LoVo (cell line): ENCODE measurements at places on chromosomes 2 and 18.

- DNase-seq: peak; percentile 51
Measured at GRCh38 chr2:168920504-168921157, 19.5 kb downstream of the G6PC2 start.

- no peak for DNase-seq
Measured at GRCh38 chr18:75070235-75070624, 138.7 kb downstream of the PTGR3 start.

- DNase-seq: no peak
Measured at GRCh38 chr2:9217838-9218770, 11.5 kb downstream of the ASAP2 start.

DNA sequence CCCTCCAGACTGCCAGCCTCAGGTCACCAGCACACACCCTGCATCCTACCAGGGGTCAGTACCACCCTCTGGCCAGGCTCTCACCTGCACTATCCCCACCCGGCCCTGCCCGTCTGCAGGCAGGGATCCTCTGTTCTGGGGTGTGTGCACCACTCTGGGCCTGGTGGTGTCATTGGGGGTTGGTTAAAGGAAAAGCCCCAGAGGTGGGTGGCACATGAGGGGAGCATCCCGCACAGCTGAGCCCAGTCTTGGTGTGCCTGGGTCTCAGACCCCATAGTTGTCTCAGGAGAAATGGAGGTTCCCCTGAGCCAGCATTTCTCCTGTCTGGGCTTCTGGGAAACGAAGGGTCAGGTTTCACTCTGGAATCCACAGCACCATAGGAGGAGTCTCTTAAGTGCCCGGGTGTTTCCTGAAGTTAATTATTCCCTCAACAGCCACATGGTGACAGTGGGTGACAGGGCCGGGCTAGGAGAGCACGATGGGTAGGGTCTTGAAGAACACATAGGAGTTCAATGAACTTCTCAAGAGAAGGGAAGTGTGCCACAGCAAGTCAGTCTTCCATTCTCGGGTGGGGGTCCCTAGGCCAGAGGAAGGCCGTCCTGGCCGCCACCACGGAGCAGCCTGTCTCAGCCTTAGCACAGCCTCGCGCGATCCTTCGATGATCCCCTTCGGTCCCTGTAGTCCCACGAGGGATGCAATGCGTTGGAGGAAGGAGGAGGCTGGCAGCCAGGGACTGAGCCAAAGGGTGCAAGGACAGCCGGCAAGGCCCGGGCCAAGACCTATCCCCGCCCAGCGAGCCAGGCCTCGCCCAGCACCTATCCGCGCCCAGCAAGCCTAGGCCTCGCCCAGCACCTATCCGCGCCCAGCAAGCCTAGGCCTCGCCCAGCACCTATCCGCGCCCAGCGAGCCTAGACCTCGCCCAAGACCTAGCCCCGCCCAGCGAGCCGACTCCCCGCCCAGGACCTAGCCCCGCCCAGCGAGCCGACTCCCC, 1.1 kb upstream of the FARP2 start:
- DNase-seq: peak; percentile 76

DNA sequence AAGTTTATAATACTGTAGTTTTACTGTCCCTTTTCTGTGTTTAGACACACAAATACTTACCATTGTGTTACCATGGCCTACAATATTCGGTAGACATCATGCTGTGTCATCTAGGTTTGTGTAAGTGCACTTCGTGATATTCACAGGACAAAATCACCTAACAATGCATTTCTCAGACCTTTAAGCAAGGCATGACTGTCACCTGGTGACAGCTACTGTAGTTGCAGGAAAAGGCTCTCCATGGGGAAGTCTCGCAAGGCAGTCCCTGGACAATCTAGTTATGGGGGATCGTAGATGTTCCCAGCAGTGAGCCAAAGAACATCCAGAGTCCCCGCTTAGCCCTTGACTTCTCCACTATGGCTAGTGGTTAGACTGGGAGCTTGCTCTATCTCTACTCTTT, 73.1 kb downstream of the EIF2AK3 start:
- no peak for DNase-seq

- no peak for DNase-seq
Measured at GRCh38 chr2:234701841-234702240, 205.0 kb upstream of the ARL4C start.

GRCh38 chr18:8989855-8990254, 112.6 kb upstream of the NDUFV2 start:
- no peak for DNase-seq

GRCh38 chr2:205752924-205753323, 70.6 kb downstream of the NRP2 start:
- DNase-seq: no peak

- peak; percentile 46 for DNase-seq
Measured at GRCh38 chr18:13369756-13370510, 151.4 kb downstream of the LDLRAD4 start.

GRCh38 chr2:62706721-62707521, 1.4 kb downstream of the EHBP1 start:
- no peak for DNase-seq

DNA sequence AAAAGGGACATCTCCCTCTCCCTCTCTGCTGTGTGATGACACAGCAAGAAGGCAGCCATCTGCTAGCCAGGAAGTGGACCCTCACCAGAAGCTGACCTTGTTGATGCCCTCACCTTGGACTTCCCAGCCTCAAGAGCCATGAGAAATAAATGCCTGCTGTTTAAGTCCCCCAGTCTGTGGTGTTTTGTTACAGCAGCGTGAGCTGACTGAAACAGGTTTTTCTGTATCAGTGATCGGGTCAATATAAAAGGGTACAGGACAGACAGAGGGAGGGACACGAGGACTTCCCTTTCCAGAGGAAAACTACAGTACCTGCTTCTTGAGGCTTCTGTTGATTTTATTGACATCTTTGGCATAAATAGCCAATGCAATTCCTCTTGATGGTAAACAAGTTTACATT, 510.3 kb upstream of the CHAC2 start:
- DNase-seq: no peak

DNA sequence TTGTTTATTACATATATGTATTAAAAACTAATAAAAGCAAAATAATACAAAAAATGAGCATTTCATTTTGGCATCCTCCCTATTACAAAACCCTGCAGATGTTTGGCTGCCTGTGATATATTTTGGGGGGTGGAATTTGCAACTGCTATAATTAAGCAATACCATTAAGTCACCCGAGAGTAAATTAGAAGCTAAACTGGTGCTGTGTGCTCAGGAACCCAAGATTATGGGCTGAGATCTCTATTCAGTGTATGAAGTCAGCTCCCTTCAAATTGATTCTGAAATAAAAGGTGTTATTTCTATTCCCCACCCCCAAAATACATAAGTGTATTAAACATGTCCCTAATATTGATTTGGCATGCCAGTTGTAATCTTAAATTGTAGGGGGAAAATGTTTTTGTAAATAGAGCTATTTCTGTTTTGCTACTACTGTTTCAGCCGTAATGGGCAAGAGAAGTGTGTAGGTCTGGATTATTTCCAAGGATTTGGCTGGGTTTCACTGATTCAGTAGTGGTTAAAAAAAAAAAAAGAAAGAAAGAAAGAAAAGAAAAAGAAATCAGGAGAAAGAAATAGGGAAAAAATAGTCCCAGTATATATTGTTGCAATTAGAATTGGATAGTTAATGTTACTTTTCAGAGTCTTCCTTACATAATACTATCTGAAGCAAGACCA, 110.9 kb downstream of the SS18 start:
- no peak for DNase-seq

- DNase-seq: peak; percentile 59
Measured at GRCh38 chr18:6370886-6371635, 43.6 kb downstream of the L3MBTL4 start.

GRCh38 chr2:234243871-234244565, 193.5 kb downstream of the SPP2 start:
- peak; percentile 54 for DNase-seq

DNA sequence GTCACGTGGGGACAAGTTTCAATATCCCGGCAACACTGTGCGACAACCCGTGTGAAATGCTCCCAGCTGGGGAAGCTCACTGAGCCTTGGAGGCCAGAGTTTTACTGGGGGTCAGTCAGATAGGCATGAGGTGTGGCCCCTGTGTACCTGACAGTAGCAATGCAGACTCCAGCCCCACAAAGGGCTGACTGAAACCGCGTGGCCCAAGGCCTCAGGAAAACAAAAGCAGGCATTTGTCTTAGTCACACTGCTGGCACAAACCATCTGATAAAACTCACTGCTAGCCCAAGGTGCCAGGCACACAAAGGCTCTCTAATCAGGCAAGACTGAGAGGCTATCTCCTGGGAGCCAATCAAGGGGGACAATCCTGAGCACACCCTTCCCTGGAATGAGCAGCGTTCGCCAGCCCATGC, 786.6 kb upstream of the RAB6C start:
- DNase-seq: peak; percentile 53

- peak; percentile 43 for DNase-seq
Measured at GRCh38 chr2:44549099-44549471, 187.3 kb downstream of the CAMKMT start.

DNA sequence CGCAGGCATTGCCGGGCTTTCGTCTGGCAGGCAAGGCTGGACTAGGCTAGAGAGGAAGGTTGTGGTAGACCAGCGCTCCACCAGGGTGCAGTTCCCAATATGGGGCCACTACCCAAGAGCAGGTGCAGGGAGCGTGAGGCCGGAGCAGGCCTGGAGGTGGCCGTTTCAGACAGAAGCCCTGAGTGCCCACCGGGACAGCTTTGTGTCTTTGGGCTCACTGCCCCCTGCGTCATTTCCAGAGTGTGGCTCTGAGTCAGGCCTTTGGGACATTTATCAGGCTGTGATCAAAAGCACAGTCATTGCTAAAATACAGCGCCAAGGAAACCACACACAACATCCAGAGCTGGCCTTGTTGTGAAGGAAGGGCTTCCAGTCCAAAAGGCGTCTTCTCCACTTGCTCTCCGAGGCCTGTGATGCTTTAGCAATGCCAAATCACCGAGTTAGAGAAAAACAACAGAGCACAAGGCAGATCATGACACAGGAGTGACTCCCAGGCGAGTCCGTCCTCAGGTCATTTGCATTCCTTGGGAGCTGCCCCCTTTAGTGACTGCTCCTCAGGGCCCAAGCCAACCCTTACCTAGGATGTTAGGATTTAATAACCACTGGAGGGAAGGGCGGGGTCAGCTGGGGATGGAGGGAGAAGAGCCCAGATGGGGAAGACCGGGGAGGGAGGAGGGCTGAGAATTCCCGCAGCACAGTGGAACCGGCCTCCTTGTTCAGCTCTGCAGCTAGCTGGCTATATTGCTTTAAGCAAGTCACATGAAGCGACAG, 42.3 kb downstream of the RFX8 start:
- DNase-seq: no peak

DNA sequence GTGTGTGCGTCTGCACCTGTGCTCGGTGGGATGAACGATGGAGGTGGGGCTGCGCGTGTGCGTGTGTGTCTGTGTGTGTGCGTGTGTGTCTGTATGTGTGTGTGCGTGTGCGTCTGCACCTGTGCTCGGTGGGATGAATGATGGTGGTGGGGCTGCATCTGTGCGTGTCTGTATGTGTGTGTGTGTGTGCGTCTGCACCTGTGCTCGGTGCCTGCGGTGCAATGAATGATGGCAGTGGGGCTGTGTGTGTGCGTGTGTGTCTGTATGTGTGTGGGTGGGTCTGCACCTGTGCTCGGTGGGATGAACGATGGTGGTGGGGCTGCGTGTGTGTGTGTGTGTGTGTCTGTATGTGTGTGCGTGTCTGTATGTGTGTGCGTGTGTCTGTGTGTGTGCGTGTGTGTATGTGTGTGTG, 48.5 kb upstream of the CTDP1 start:
- DNase-seq: no peak

GRCh38 chr18:35736696-35737095, 155.2 kb downstream of the GALNT1 start:
- no peak for DNase-seq

- DNase-seq: no peak
Measured at GRCh38 chr2:42495234-42495581, 1.4 kb upstream of the KCNG3 start.

DNA sequence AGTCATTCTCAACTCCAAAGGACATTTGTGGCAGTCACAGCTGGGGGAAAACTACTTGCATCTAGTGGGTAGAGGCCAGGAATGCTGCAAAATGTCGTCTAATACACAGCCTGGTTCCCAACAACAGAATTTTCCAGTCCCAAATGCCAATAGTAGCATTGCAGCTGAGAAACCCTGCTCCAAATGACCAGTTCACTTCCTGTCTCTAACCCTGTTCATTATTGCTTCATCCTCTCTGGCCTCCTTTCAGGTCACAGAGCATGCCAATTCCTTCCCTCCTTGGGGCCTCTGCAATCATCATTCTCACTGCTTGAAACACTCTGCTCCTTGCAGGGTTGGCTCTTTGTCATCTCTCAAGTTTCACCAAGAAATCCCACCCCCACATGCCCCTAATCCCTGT, 139.1 kb downstream of the IRS1 start:
- no peak for DNase-seq

DNA sequence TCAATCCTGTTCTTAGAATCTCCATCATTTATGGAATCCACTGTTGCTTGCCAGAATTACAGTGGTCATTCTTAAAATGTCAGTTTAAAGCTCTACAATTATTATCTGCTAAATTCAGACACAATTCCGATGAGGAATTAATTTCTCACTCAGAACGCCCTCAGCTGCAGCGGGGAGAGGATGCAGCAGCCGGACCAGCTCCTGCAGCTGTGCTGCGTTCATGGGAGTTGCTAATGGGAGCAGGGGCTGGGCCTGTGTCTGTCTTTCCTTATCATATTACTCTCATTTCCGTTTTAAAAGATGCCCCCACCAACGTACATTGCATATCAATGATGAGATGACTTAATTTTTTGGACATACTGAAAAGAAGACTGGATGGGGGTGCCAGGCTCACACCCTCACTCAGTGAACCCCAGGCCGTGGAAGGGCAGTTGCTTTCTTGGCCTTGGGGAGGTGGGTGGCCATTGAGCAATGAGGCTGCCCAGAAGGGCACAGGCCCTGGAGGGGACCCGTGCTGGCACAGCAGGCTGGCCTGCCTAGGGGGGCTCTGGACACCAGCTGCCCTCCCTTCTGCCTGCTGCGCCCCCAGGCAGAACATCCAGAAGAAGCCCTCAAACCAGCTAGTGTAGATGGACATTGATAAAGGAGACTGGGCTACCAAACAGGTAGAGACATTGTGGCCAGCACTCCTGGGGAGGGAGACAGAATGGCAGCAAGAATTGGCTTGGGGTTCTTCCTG, 503.6 kb upstream of the MYT1L start:
- no peak for DNase-seq

GRCh38 chr18:5620289-5620688, 76.5 kb upstream of the EPB41L3 start:
- DNase-seq: no peak

DNA sequence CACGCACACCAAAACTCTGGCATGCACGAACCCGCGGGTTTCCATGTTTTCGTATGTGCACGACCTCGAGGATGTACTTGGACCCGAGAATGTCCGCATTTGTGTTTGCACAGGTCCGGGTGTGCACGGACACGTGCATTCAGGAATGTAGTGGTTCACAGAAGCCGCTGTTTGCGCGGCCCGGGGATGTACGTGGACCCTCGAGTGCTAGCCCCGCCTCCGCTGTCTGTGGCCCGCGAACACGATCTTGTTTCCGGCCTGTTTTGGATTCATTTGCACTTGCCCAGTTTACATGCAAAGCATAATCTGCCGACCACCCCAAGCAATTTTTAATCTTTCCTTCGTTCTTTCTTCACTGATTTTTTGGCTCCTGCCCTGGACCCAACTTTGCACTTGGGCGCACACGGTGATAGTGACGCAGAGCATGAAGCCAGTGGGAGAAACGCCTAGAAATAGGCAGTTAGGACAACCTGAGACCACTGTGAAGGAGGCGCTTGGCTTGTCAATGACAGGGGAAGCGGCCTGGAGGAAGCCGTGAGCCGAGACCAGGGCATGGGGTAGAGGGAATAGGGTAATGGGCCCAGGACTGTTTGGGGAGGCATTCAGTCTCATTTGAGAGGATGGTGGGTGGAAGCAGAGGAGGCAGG, 45.4 kb upstream of the PTMA start:
- DNase-seq: no peak

- no peak for DNase-seq
Measured at GRCh38 chr2:219619235-219619634, 8.2 kb upstream of the SLC4A3 start.
